ENCODE measurements at places on chromosomes 5 and 9.
A peak's percentile ranks its signal among the peaks of the same experiment; 100 is the strongest.

- DNase-seq, result no peak
Measured at GRCh38 chr5:54624805-54625568, 107.4 kb downstream of the SNX18 start.

GRCh38 chr5:139644646-139645429 is 3.3 kb upstream of the CXXC5 start:
- no peak for DNase-seq

- peak; percentile 44 for DNase-seq
Measured at GRCh38 chr9:127418037-127418471, 6.1 kb upstream of the ZNF79 start.

- no peak for DNase-seq
Measured at GRCh38 chr5:38670066-38670465, 113.6 kb upstream of the LIFR start.

- DNase-seq, result no peak
Measured at GRCh38 chr5:81105261-81105877, 127.8 kb upstream of the CKMT2 start.

- no peak for DNase-seq
Measured at GRCh38 chr5:6029811-6030271, 348.5 kb downstream of the MED10 start.

GRCh38 chr5:123811831-123812230 is 299.9 kb downstream of the CSNK1G3 start:
- DNase-seq, result no peak
